ENCODE measurements at places on chromosomes 5 and 9.

DNA sequence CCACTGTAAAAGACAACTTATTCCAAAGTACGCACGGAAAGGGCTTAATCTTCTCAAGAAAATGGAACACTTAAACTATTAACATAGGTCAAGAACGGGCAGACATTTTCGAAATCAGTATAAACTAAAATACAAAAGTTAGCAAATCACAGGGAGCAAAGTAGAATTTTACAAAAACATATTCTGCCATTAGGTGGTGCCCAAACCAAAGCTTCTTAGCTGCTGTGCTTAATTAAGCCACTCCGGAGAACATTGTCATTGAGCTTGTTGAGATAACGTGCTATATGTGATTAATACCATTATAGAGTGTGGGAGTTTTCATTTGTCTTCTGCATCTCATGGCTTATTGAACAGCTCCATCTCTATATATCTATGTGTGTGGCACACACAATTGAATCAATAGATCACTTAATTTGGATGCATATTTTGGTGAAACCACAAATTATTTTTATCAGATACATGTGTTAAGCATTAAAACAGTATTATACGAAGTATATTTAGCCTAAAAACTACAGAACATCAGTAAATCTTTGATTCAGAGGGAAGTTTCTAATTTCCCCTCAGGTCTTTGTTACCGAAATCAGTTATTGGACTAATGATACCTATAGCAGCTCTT lies 23.4 kb downstream of the UBLCP1 start:
- peak; percentile 8 for DNase-seq

- DNase-seq, result peak; percentile 25
Measured at GRCh38 chr5:141742866-141743851, 61.1 kb upstream of the ARAP3 start.

- DNase-seq, result no peak
Measured at GRCh38 chr5:139340051-139340450, 1.6 kb upstream of the PAIP2 start.

GRCh38 chr5:159866093-159866492 lies 50.2 kb upstream of the ADRA1B start:
- no peak for DNase-seq

- DNase-seq, result peak; percentile 14
Measured at GRCh38 chr5:111511831-111512374, 432 bp downstream of the STARD4 start.

DNA sequence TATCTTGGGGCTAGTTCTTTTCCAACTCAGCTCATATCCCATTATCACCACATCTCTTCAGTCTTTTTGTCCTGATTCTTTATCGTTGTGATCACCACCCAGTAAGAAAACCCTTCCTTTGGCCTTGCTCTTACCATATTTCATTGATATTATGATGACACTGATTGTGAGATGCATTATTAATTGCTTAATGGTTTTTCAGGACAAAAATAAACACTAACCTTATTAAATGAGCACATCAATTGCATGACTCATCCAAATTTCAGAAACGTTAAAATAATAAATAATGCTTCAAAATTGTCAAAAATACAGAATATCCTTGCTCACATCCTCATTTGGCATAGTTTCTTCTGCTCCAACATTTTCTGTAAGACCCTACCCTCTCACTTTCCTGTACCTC lies 270.7 kb downstream of the PDE4D start:
- no peak for DNase-seq

DNA sequence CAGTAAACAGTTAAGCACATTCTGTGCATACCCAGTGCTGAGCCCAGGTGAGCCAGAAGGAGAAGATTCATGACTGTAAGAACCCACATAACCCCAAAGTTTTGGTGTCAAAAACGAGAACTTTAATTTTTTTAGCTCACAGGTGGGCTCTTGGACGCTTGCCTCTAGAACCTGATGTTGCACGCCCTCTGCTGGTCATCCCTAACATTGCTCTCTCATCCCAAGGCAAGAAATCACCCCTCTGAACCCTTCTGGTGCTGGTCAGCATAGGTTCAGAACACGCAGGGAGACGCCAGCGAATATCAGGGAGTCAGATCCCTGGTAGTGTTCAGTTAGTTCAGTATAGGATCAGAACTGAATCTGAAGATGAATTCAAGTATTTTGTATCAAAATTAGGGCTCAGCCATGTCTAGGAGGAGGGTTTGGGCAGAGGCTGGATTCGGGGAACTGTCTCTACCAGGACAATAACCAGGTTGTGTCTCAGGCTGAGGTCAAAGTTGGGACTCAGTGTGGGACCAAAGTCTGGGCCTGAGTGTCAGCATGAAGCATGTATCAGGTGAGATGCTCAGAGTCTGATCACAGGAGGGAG lies 4.1 kb upstream of the DNAJB5 start:
- DNase-seq, result peak; percentile 53

- no peak for DNase-seq
Measured at GRCh38 chr5:152164860-152165259, 240.2 kb upstream of the GLRA1 start.

DNA sequence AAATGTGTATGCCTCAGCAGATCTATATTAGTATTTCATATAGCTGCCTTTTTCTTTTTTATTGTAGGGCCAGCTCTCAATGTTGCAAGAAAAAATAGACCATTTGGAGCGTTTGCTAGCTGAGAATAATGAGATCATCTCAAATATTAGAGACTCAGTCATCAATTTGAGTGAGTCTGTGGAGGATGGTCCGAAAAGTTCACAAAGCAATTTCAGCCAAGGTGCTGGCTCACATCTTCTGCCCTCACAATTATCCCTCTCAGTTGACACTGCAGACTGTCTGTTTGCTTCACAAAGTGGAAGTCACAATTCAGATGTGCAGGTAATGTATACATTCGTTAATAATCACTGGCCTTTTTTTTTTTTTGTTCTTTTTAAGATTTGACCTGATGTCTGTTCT lies 23.7 kb downstream of the MAN2A1 start:
- no peak for DNase-seq

- no peak for DNase-seq
Measured at GRCh38 chr9:70398145-70398556, 16.3 kb downstream of the KLF9 start.

DNA sequence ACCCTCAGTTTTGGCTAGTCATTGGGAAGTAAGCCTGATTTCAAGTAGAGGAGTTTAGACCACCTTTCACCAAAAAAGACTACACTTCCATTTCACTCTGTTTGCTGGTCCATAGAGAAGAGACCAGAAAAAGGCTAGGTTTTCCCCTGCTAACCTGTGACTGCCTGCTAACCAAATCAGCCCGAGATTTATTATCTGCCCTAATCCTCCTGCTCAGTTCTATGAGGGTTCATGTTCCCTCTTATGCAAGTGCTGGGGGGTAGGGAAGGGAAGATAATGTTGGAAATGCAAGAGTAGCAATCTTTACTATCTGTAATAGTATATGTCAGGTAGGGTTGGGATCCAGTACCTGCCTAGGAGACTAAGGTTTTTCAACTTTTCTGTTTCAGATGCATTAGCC lies 51.6 kb upstream of the CCNG1 start:
- peak; percentile 62 for DNase-seq

GRCh38 chr9:5499889-5500398 lies 10.4 kb upstream of the PDCD1LG2 start:
- peak; percentile 8 for DNase-seq

DNA sequence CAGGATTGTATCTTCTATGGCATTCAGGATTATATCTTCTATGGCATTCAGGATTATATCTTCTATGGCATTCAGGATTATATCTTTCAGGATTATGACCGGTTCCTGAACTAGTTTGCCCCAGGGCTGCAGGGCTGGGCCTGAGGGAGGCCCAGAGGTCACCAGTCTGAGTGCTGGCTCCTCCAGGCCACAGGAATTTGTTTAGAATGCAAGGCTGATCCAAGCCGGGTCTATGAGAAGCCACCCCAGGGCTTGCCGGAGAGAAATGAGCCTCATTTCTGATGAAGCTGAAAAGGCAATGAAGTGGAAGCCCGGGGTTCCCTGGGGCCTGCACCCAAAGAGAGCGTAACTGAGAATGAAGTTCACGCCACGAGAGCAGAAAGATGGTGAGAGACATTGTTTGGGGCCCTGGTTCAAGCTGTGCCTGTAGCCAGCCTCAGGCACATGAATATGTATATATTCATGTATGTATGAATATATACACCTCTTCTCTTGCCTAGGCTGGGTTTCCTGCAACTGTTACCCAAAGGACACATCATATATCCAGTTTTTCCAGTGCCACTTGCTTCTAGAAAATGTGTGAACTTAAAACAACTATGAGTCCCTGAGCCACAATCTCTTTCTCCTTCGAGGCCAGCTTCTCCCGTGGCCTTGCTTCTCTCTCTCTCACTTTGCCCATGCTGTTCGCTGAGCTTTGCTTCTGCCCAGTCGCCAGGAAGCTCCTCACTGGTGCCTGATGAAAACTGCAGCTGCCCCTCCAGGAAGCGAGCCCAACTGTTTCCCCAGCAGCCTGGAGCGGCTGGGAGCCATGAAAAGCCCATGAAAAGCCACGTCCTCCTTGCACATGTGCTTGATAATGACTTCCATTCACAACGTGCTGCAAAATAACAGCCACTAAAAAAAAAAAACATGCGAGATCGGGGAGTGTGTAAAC lies 62.3 kb downstream of the GTF3C4 start:
- DNase-seq, result no peak

GRCh38 chr5:146296245-146296644 lies 42.4 kb upstream of the POU4F3 start:
- no peak for DNase-seq
